Ammon's horn (tissue), 1 donor: ENCODE measurements at places on chromosomes 1 and 21.

DNA sequence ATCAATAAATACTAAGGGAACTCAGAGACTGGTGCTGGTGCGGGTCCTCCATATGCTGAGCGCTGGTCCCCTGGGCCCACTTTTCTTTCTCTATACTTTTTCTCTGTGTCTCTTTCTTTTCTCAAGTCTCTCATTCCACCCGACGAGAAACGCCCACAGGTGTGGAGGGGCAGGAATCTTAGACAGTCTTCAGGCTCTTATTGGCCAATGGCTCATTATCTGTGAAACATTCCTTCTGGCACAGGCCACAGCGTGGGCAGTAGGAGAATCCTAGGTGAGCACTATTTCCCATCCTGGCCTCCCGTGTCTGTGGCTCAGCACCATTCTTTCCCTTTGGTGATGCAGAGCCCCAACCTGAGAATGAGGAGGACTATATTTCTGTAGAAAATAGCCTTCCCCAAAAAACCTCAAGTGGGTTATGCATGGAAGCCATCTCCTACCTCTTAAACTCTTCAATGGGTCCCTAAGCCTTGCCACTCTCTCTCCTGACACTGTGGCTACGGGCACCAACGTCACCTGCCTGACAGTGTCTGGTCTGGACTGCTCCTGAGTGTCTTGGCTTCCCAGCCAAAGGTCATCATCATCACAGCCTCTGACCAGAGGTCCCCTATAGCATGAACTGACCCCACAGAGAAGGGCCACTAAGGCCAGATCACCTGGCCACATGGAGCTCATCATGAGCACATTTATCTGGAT, 6.2 kb upstream of the SLAMF1 start:
- DNase-seq: no peak

DNA sequence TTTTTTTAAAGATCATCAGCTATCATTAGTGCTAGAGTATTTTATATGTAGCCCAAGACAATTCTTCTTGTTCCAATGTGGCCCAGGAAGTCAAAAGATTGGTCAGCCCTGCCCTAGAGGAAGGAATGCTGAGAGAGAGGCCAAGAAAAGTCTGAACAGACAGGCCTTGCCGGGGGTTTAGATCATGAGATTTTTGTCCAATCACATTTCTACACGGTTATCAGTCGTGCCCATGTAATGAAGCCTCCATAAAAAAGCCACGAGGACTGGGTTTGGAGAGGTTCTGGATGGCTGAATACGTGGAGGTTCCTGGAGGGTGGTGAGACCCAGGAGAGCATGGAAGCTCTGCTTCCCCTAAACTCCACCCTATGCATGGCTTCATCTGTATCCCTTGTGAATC, 24.3 kb upstream of the ENO1 start:
- DNase-seq: no peak

DNA sequence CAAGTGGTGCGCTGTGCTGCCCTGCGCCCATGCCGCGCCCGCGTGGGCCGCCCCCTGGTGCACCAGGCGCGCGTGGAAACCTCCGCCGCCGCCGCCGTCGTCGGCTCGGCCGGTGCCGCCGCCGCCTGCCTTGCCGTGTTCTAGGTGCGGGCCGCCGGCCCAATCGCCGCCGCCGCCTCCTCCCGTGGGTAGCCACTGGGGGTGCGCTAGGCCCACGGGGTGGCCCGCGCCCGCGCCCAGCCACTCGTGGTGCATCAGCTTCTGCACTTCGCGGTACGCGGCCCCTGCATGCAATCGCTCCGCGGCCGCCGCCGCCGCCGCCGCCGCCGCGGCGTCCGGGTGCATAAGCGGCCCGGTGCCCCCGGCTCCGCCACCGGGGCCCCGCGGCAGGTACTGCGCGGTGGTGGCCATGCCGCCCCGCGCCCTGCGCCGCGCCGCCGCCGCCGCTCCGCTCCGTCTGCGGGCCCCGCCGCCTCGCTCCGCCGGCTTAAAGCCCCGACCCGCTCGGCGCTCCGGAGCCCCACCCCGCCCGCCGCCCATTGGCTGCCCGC, at the start of gene POU3F1:
TSS of gene POU3F1 (minus strand) at position 461 of the 551 bp plus-strand sequence. CDS start at position 411, 50 bp downstream.
- DNase-seq: no peak

GRCh38 chr1:68199603-68200002, 32.7 kb downstream of the WLS start:
- DNase-seq: no peak

DNA sequence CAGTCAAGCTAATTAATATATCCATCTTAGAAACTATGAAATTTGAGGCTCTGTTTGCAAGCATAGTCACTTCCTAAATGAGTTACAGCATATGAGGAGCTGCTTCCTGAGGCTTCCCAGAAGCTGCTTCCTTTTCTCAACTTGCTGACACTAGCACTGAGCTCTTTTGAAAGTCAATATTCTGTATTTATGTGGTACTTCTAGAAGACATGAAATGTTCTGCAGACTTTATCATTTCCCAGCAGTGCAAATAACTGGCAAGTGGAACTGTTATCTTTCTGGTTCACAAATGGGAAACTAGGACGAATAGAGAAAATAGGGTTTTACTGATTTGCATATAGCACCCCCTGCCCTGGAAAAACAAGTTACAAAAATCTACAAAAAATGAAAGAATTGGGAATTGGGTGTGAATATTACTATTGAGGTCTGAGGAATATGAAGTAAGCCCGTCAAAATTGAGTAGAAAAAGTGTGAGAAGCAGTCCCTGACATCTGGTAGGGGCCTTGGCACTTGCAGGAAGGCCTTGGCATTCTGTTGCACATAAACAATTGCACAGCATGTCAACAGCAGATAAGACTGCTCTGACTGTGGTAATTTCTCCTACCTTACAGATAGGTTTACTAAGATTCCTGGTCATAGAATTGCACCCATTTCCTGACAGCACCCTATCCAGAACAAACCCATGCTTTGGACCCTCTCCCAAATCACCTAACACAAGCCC, 7.1 kb downstream of the GIPC2 start:
- no peak for DNase-seq

DNA sequence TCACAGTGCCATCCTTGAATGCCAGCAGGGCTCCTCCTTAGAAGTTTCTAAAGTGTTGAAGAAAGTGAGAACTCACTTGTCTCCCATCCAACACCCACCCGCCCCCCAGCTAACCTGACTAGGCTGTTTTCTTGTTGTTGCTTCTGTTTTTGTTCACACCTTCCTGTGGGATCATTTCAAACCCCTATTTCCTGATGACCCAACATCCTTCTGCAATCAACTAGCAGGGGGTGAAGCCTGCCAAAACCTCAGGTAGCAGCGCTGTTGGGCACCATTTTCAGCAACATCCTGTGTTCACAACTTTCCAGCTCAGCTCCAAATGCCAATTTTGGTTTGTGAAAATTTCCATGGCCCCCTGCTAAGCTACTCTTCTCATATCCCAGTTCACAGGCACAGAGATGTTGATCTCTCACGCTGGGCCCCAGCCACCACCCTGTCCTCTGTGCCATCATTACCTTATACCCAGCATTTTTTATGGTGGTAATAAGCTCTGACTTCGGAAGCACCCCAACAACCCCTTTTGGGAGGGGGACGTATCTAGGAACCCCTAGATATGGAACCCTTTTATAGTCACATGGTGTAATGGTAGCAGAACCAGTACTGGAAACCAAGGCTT, 41.4 kb downstream of the CDC7 start:
- no peak for DNase-seq

GRCh38 chr1:14887764-14888350, 265.7 kb upstream of the TMEM51 start:
- no peak for DNase-seq

DNA sequence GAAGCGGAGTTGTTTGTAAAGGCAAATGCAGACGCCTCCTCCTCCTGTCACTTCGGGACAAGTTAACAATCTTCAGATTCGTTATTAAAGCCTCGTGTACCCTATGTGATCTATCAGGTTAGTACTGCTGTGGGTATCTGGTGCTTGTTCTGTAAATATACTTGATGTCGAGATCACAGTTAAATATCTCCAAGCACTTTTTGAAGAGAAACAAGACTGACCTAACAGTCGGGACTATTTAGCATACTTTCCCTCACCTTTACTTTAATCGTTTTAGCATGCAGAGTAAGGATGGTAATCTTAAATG, 710 bp downstream of the KLHL20 start:
- DNase-seq: no peak

- peak; percentile 54 for DNase-seq
Observed at GRCh38 chr1:13478692-13479091, 35.1 kb downstream of the LRRC38 start.

DNA sequence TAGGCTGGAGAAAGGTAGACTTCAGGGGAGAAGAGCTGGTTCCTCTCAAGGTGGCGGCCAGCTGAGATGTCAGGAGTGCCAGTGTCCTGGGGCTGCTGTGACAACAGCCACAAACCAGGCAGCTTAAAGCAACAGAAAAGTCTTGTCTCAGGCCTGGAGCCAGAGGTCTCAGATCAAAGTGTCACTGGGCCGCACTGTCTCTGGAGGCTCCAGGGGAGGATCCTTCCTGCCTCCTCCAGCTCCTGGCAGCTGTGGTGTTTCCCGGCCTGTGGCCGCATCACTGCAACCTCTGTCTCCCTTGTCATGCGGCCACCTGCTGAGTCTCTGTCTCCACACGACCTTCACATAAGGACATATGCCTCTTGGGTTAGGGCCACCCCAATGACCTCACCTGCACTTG, 24.4 kb upstream of the TSPEAR start:
- DNase-seq: no peak

DNA sequence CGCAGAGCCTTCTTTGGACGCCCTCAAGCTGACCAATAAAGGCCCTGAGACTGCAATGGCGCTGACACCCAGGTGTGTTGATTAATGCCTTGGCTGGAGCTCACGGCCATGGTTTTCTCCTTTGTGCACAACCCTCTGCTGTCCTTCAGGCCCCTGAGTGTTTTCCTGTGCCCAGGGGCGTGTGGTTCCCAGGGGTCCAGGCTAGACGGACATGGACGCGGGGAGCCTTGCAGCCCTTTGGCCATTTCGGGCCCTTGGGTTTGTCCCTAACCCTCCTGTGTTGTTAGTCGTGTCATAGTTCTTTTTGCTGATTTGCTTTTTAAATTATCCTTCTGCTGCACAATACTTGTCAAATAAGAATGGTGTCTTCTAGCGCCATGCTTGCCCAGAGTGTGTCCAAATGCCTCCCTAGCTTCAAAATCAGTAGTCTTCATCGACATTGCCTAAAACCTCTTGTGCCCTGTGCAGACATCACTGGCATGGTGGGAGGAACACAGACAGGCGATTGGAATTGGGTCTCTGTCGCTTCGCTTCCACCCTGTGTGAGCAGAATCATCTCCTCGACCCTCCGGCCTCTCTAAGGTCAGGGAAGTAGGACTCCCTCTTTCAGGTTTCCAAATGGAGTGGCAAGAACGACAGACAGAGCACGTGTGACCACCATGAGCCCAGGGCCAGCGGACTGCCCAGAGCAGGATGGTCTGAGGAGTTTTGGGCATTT, 1.9 kb downstream of the KRTAP10-4 start:
- no peak for DNase-seq

- no peak for DNase-seq
Observed at GRCh38 chr1:58611861-58612385, 34.9 kb upstream of the TACSTD2 start.

DNA sequence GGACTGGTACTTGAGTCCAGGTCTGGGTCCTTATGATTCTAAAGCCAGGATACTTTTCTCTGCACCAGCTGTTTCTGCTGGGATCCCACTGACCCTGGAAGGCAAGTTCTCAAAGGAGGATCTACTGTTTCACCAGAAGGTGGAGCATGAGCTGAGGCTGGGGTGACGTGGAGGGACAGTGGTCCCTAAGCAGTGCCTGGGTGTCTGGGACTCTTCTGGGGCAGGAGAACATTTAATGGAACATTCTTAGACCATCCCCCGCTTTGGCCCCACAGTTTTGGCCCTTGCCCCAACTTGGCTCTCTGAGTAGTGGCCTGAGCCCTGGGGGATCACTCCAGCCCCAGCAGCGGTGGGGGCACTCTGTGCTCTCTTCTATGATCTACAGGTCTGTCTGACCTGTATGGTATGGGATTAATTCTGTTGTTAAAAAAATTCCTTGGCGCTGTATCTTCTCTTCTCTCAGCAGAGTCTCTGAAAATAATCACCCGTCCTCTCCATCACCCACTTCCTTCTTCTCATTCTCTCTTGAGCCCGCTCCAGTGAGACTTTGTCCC, 60.3 kb upstream of the CSF3R start:
- DNase-seq: no peak

DNA sequence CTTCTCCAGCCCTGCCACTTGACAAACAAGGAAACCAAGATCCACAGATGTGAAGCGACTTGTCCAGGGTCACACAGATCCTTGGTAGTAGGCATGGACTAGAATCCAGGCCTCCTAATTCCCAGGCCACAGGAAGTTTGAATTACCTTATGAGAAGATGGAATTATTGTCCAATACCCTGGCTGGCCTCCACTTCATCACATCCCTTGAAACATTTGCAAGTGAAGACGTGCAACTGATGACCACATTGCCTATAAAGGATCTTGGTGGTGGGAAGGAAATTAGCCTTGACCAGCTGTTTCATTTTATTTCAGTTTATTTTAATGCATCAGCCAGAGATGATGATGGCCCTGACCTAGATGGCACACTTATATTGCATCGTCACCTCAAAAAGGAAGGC, 165.8 kb upstream of the CAMK1G start:
- no peak for DNase-seq

DNA sequence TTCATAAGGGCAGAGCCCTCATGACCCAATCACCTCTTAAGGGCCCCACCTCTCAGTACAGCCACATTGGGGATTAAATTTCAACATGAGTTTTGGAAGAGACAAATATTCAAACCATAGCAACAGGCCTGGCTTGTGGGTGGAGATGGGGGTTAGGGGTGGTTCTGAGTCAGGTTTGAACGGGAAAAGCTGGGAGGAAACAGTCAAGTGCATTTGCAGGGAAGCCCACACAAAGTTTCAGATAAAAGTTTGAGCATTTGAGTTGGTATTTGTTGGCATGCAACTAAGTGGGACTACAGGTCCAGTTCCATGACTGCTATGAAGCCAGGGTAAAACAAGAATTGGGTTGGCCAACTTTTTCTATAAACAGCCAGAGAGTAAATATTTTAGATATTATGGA, 21.0 kb upstream of the PADI2 start:
- no peak for DNase-seq

DNA sequence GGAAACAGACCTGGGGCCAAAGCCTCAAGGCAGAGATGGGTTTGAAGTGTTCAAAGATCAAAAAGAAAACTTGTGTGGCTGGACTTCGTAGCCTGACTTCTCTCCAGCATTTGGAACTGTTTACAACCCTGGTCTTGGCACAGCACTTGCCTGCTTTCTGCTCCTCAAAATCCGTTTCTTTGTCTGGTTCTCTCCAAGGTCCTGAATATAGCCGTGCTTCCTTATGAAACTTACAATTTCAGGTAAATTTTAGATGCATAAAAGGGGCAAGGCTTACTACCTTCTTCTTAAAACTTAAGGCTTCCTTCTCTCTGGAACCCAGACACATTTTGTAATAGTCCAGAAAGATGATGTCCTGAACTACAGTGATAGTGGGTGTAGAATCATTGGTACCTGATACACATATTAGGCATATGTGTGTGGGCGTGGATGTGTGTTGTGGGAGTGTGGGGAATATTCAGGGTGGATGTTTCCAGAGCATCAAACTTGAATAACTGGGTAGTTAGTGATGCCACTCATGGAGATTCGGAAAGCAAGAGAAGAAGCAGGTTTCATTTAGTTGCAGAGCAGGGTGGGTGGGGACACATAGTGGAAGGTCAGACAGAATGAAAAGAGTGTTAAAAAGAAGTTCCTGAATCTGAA, 26.4 kb upstream of the FAM78B start:
- no peak for DNase-seq

GRCh38 chr1:117933769-117934168, 4.2 kb downstream of the WDR3 start:
- no peak for DNase-seq
